ENCODE measurements at places on chromosomes 2 and 18.
A peak's percentile ranks its signal among the peaks of the same experiment; 100 is the strongest.

GRCh38 chr2:209663139-209663538 lies 108.5 kb upstream of the UNC80 start:
- DNase-seq: peak; percentile 63

DNA sequence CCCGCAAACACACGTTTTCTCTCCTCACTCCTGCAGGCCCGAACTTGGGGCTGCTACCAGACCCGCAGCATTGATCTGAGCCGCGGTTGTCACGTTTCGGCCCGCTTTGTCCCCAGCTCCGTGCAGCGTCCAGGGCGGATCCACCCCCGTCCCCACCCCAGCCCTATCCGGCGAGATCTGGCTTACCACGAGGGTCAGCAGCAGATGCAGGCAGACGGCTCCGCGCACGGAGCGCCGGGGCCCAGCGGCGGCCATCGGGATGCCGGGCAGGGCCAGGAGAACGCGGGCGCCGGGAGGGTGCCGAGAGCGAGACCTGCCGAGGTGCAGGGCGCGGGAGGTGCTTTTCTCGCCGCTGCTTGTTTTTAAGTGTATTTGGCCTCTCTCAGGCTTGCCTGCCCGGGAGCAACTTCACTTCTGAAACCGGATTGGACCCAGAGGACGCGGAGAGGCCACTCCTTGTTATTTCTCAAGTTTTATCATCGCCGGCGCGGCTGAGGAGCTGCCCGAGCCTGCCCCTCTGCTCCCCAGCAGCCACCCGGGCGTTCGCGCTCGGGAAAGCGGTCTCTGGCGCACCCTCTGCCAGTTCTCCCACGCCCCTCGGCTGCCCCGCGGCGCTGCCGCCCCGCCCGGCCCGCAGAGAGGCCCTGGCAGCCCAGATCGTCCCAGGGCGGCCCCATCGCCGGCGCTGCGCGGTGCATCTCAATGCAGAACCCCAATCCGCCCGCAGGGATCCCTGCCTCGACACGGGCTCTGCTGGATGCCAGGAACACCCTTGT lies at the start of gene DSC3:
Gene DSC3, minus strand, starts transcription at position 337 of the 776 bp plus-strand sequence. Its CDS starts 82 bp downstream, at position 255.
- no peak for DNase-seq

DNA sequence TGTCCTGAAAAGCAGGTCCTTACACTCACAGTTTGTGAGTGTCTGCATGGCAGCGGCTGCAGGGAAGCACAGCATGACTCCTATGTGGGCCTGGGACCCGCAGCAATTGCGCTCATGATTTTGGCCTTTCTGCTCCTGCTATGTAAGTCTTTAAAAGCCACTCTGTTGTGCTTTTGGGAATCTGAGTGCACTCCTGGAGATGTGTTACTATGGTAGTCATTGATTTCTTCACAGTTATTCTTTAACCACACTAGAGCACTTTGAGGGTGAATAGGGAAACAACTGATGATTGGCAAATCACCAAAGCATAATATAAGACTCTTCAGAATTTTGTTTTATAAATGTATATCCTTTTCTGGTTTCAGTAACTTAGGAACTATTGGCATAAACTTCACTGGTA lies 40.9 kb downstream of the DSG2 start:
- DNase-seq: no peak

DNA sequence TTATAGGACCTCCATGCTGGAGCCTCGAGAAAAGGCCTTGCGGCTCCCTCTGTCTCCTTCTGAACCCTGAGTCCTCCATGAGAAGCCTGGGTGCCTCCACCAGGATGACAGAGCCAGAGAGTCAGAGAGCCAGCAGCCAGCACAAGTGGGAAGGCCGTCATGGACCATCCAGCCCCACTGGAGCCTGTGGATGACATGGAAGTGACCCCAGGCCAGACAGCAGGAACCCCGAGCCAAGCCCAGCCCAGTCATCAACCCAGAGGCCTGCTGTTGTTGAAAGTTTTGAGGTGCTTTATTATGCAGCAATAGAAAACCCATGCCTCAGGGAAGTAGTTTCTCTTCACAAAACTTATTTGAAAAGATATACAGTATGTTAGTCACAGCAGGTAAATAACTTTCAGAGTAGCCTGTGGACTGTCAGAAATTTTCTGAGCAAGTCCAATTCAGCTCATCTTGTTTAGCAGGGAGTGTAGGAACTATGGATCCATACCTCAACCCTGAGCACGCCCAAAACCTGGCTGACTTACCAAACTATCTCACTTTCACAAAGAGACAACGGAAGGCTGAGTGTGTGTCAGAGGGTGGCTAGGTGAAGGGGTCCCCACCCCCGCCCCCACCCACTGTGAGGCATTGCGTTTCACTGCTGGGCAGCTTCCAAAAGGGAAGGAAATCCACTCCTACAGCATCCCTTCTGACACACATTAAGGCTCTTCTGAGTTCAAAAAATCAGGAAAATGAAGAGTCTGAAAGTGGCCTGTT lies 79.9 kb upstream of the NDUFV2 start:
- DNase-seq: no peak

DNA sequence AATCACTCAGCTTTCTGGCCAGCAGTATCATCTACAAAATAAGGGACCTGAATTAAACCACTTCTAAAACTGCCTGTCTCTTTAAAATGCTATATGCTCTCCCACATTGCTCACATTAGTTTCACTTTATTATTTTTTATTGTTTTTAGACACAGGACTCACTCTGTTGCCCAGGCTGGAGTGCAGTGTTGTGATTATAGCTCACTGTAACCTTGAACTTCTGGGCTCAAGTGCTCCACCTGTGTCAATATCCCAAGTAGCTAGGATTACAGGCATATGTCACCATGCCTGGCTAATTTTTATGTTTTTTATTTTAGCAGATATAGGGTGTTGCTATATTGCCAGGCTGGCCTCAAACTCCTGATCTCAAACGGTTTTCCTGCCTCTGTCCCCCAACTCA lies 591.3 kb upstream of the ZNF804A start:
- DNase-seq: no peak

- no peak for DNase-seq
Measured at GRCh38 chr2:70751881-70752280, 16.1 kb downstream of the ADD2 start.
